ENCODE measurements at places on chromosomes 16 and 17.

- DNase-seq: no peak
- H3K27me3 ChIP-seq: peaks cover 7% of the 10 kb centered on the region
- H3K4me1 ChIP-seq: peaks cover 6% of the 10 kb centered on the region
- H3K27ac ChIP-seq: no peak within 1 kb of the TSS
- H3K4me3 ChIP-seq: peak within 1 kb of the TSS; percentile 61
These were observed at the start of gene CACNA1H for GRCh38 chr16:1152651-1153259. CACNA1H (plus strand) TSS chr16:1153106; CDS start chr16:1153738, 632 bp downstream.

DNA sequence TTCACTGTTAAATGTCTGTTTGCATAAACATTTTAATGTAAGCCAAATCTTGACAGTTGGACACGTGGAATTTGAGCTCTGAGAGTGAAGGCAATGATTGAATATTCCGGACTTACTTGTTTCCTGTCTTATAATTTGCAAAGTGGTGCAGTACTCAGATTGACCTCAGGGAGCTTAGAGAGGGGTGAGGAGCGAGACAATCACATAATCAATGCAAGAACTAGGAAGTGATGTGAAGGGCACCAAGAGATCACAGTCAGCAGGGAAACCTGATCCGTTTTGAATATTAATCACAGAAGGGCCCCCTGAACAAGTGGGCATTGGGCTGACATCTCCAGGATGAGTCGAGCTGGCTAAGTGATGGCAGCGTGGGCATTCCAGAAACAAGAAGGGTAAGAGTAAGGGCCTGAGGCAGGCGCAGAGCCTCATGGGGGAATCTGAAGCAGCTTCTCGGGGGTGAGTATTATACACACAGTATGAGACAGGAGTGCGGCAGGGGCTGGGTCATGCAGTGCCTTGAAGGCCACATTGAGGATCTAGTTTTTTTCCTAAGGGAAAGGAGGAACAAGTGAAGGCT is 26.1 kb downstream of the TEX2 start:
- peak overlapping the region; percentile 17 for H3K4me3 ChIP-seq
- no peaks in the 10 kb centered on the region for H3K27me3 ChIP-seq
- peaks cover 8% of the 10 kb centered on the region for H3K36me3 ChIP-seq
- H3K4me1 ChIP-seq: peaks cover 44% of the 10 kb centered on the region

- no peaks in the 10 kb centered on the region for H3K36me3 ChIP-seq
- no peak overlapping the region for H3K4me3 ChIP-seq
- peaks cover 6% of the 10 kb centered on the region for H3K27me3 ChIP-seq
- no peak overlapping the region for H3K27ac ChIP-seq
These were observed 23.1 kb downstream of the MRC2 start for GRCh38 chr17:62650587-62650986.

- H3K4me1 ChIP-seq: no peaks in the 10 kb centered on the region
- H3K27ac ChIP-seq: no peak overlapping the region
- no peak overlapping the region for H3K4me3 ChIP-seq
- no peaks in the 10 kb centered on the region for H3K36me3 ChIP-seq
These were observed 98.8 kb downstream of the DYNLRB2 start for GRCh38 chr16:80639636-80640035.

DNA sequence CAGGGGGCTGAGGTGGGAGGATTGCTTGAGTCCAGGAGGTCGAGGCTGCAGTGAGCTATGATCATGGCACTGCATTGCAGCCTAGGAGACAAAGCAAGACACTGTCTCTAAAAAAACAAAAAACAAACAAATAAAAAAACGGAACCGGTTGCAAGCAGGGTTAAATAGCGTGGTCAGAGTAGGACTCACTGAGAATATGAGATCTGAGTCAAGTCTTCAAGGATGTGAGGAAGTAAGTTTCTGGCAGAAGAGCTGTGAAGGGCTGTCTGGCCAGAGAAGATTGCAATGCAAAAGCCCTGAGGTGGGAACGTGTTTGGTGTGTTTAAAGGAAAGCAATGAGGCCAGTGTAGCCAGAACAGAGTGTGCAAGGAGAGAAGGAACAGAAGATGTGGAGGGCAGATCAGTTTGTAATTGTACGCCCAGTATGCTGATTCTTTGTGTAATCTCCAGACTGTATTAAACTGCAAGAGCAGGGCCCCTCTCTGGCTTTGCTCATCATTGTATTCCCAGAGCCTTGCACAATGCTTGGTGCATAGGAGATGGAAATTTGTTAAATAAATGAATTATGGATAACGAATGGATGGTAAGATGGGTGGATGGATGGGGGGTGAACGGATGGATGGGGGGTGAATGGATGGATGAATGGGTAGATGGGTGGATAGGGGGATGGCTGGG is 6.3 kb downstream of the G6PC1 start:
- H3K27ac ChIP-seq: no peak overlapping the region
- H3K36me3 ChIP-seq: no peaks in the 10 kb centered on the region
- no peaks in the 10 kb centered on the region for H3K4me1 ChIP-seq
- H3K27me3 ChIP-seq: peaks cover 30% of the 10 kb centered on the region
- no peak for DNase-seq
- no peak overlapping the region for H3K4me3 ChIP-seq

DNA sequence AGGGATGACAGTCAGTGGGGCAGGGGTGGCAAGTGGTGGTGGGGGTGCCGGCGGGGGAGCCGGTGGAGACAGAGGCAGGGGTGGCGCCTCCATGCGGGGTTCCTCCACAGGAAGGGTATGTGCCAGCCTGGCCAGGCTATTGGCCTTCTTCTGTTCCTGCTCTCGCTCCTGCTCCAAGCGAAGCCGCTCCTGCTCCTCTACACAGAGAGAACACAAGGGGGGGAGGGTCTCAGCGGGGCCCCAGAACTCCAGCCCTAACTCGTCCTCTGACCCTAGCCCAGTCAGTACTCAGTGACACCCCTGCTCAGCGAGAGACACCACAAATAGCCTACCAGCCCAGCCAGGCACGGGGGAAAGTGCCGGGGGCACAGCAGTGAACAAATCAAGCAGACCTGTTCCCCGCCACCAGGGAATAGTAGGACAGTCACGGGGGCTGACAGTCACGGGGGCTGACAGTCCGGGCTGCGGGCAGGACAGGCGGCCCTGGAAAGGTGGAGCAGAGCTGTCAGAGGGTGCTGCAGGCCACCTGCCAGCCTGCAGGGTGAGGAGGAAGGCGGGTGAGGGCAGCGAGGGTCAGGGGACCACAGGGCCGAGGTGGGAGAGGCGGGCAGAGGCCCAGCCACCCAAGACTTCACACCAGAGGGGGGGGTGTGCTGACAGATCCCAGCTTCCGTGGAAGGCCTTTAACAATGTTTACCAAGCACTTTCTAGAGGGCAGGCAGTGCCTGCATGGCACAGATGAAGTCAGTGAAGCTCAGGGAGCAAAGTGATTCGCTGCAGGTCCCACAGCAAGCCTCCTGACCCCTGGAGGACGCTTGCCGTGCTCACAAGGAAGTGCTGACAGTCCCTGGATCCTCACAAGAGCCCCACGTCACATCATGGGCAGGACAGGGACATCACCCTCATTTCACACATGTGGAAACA is 5.3 kb downstream of the MNT start:
- no peak for DNase-seq
- peaks cover 4% of the 10 kb centered on the region for H3K36me3 ChIP-seq
- H3K4me3 ChIP-seq: peak overlapping the region; percentile 82
- H3K27me3 ChIP-seq: no peaks in the 10 kb centered on the region
- H3K27ac ChIP-seq: peak overlapping the region; percentile 94

- H3K36me3 ChIP-seq: no peaks in the 10 kb centered on the region
- no peak overlapping the region for H3K27ac ChIP-seq
- DNase-seq: no peak
- H3K4me1 ChIP-seq: peaks cover 14% of the 10 kb centered on the region
- H3K4me3 ChIP-seq: no peak overlapping the region
These were observed 60.4 kb downstream of the PDPK1 start for GRCh38 chr16:2598133-2598641.
